Left forelimb (tissue), 1 donor: ENCODE measurements at places on chromosomes 1 and 21.

DNA sequence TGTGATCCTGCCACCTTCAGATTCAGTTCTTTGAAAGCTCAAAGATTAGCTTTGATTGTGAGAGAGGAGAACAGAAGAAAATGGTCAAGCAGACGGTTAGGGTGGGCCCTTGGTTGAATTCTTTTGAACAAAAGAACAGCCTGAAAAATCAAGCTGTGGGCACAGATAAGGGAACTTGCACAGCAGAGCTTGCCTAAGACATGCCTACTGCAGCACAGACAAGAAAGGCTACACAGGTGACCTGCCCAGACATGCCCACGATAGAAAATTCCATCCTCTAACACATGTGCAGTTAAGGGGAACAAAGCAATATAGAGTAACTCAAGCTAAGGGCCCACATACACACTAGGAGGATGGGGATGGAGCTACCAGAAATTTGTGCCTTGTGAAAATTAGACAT, 512.5 kb upstream of the LRRC7 start:
- no peak for DNase-seq

GRCh38 chr1:157849229-157849875, 7.7 kb upstream of the CD5L start:
- no peak for DNase-seq

- no peak for DNase-seq
These were observed 141.1 kb upstream of the ETV3 start for GRCh38 chr1:157279138-157279801.

DNA sequence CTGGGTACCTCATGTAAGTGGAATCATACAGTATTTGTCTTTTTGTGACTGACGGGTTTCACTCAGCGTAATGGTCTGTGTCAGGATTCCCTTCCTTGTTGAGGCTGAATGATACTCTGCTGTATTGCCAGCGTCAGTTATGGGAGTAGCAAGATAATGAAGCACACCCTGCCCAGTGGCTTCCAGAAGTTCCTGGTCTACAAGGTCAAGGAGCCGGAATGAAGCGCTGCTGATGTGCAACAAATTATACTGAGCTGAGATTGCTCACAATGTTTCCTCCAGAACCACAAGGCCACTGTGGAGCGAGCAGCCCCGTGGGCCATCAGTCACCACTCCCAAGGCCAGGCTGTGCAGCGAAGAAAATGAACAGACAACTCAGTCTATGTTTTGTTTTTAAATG, 24.0 kb upstream of the TDRD10 start:
- DNase-seq, result no peak

DNA sequence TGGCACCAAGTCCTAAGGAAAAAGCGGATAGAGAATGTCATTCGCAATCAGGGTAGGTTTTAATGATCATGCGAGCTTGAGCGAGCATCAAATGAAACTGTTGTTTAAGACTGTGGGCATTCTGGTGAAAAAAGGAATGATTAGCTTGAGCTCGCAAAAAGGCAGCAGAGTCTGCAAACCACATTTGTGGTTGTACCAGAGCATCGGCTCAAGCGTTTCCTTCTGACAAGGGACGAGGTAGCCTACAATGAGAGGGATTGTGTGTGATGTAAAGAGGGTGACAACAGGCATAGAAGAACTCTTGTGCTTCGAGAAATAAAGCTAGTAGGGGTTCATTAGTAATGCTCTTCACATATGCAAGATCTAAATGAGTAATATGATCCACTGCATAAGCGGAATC, 11.1 kb upstream of the CD48 start:
- DNase-seq, result no peak

DNA sequence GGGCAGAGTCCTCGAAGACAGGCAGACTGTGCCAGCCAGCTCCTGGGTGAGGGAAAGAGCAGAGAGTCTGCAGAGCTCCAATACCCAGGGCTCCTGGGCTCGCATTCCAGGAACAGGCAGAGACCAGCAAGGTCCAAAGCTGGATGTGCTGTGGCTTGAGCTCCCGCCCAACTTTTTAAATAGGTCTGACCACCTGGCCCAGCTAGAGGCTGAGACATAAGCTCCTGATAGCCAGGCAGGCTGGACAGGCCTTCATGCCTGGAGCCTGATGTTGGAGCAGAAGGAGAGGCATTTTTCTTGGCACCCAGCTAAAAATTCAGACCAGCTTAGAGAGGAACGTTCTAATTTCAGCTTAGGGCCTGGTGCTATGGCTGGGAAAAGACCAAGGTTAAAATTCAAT, 178.4 kb upstream of the TMEM51 start:
- no peak for DNase-seq

DNA sequence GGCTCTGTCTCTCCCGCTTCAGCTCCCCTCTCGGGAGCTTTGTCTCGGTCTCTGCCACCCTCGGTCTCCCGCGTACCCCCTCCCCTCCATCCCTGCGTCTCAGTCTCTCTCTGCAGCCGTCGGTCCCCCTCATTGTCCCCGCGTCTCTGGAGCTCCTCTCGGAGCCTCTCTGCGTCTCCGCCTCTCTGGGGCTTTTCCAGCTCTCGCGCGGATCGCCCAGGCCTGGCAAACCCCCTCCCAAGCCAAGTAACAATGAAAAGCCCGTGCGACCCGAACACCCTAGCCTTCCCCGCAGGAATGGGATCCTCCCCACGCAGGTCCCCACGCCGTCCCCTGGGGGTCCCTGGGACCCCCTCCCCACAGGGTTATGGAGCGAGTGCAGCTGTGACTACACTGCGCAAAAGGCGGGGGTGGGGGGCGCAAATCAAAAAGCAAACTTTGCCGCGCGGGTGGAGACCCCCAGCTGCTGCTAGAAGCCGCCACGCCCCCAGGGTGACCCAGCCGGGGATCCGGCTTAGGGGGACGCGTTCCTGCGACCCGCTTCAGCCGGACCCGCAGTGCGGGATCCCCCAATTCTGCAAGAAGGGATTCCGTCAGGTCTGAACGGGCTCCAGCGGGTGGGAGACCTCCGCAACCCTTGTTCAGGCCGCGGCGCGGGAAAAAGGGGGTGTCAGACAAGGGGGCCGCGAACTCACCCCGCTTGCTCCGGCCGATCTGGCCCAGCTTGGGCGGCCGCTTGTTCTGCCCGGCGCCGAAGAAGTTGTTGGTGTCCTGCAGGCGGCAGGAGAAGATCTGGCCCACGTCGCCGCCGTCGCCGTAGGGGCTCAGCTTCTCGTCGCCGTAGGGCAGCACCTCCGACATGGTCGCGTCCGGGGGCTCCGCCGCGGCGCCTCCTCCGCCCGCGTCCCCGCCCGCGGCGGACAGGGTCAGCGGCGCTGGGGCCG, 1.2 kb downstream of the CAMK2N1 start:
- no peak for DNase-seq

GRCh38 chr21:30953605-30954004, 72.2 kb upstream of the KRTAP11-1 start:
- no peak for DNase-seq

- DNase-seq, result no peak
These were observed 21.0 kb downstream of the NKAIN1 start for GRCh38 chr1:31218705-31219104.

DNA sequence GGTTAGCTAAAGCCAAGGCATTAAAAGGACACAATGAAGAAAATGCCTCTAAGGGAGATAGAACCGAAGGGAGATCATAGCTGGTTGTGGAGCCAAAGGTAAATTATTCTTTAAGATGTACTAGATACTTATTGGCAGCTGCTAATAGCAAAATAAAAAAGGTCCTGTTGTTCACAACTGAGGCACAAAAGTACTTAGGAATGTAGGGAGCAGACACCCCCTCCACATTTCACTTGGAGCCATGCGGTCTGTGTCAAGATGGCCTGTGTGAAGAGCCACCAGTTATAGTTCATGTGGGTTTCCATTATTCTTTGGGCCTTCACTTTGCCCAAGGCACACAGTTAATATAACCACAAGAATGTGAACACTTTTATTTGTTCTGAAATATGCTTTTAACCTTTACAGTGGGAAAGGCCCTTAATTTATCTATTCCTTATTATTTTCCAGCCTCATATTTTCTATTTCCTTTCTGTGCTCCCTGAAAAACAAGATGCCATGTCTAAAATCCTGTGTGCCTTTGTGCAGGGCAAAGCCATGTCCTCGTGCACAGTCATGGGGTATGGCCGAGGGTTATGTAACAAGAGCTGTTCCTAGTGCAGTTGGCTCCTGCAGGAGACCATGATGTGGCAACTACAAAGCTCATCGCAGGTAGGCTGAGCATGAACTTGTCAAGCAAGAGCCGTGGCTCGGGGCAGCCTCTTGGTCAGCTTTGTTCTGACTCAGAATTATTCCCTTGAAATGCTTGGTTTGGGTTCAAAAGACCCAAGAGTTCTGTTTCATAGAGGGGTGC, 16.2 kb upstream of the WDR26 start:
- no peak for DNase-seq

- DNase-seq, result no peak
These were observed 1.4 kb upstream of the ANKRD13C start for GRCh38 chr1:70355920-70356319.

GRCh38 chr1:2184934-2185333, 9.6 kb downstream of the FAAP20 start:
- DNase-seq, result no peak

GRCh38 chr1:198610362-198610761, 28.5 kb upstream of the PTPRC start:
- DNase-seq, result no peak
